ENCODE measurements at places on chromosomes 4 and X. TPM values are rescaled to one million over a fixed set of nuclear protein-coding genes. Genes with fewer than 3 reads are reported as not detected.

DNA sequence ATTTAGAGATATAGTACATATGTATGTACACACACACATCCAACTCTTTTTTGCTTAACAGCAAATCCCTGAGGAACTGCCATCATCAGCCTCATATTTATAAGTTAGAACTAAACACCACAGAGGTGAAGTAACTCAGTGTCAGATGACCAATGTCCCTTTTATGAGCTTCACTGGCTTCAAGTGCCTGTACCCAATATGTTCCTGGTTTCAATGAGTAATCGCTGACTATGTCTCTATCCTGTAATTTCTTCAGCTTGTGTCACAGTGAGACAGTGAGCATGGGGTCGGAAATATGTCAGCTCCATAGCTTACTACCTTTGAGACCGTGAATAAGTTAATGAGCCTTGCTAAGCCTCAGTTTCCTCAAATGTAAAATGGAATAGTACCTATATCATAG lies 136.2 kb upstream of the RASGEF1B start:
- H3K27me3 ChIP-seq = peaks cover 3% of the 10 kb centered on the region
- H3K4me3 ChIP-seq = no peak overlapping the region
- no peak overlapping the region for H3K27ac ChIP-seq
- DNase-seq = no peak
- no peaks in the 10 kb centered on the region for H3K4me1 ChIP-seq

GRCh38 chrX:18076434-18076833 lies 144.3 kb downstream of the BEND2 start:
- H3K27me3 ChIP-seq = no peaks in the 10 kb centered on the region
- H3K36me3 ChIP-seq = no peaks in the 10 kb centered on the region
- no peaks in the 10 kb centered on the region for H3K4me1 ChIP-seq
- no peak overlapping the region for H3K4me3 ChIP-seq
- no peak for DNase-seq
- H3K27ac ChIP-seq = no peak overlapping the region

DNA sequence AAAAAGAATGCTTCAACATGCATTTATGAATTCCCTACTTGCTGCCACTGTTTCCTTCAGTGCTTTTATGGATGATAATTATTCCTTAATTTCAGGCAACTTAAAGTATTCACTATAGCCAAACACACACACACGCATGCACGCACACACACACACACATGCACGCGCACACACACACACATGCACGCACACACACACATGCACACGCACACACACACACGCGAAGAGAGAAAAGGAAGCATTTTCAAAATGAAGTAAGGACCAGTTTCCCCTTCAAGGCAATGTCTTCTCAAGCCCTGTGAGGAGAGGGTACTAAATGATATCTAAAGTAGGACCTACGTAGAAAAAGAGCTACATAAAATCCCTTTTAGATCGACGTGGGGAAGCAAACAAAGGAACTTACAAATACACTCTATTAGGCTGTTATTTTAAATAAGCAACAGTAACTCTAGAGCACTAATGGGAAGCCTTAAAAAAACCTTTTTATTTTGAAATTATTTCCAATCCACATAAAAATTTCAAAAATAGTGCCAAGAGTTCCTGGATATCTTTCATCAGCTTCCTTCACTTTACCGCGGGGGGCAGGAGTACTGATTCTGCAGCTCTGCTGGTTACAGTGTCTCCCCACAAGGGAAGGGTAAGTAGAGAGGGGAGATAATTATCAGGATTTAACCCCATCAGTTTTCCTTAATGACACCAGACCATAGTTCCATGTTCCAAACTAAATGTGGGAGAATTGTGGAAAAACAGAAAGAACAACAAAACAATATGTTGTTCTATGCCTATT lies 13.7 kb downstream of the IRF2 start:
- H3K4me3 ChIP-seq = peak overlapping the region; percentile 20
- peaks cover 7% of the 10 kb centered on the region for H3K36me3 ChIP-seq
- H3K27me3 ChIP-seq = no peaks in the 10 kb centered on the region
- DNase-seq = no peak
- peaks cover 28% of the 10 kb centered on the region for H3K4me1 ChIP-seq

DNA sequence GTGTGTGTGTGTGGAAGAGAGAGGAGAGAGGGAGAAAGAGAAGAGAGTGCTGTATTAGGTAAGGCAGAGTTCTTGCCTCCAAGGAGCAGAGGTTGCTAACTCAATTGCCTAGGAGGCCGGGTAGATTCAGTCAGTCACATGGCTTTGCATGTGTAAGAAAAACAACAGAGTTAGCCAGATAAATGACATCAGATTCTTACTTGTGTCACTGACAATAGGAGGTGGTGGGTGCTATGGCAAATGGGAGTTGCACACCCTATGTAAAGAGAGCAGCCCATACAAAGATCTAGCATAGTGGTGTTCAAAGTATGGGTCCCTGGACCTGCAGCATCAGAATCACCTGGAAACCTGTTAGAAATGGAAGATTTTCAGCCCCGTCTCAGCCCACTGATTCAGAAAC lies 14.4 kb upstream of the PGRMC2 start:
- H3K4me1 ChIP-seq = no peaks in the 10 kb centered on the region
- H3K27me3 ChIP-seq = no peaks in the 10 kb centered on the region
- DNase-seq = no peak
- H3K36me3 ChIP-seq = no peaks in the 10 kb centered on the region

DNA sequence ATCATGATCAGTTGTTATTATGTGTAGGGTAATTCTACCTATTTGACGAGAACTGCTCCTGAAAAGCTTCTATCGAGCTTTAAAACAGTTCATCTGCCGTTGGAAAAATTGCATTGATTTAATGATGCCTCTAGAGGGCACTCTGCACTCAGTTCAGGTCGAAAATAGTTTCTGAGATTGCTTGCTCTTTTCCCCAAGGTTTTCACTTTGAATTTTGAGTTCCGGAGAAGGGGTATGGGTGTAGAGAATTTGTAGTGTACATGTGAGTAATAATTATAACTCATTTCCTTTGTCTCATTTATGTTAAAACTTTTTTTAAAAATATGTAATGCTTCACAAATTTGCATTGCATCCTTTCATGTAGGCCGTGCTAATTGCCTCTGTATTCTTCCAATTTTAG lies 28.4 kb upstream of the TNIP3 start:
- DNase-seq = peak; percentile 50
- no peaks in the 10 kb centered on the region for H3K36me3 ChIP-seq
- H3K27me3 ChIP-seq = no peaks in the 10 kb centered on the region
- peak overlapping the region; percentile 59 for H3K4me3 ChIP-seq
- H3K27ac ChIP-seq = no peak overlapping the region
- H3K4me1 ChIP-seq = peaks cover 44% of the 10 kb centered on the region

DNA sequence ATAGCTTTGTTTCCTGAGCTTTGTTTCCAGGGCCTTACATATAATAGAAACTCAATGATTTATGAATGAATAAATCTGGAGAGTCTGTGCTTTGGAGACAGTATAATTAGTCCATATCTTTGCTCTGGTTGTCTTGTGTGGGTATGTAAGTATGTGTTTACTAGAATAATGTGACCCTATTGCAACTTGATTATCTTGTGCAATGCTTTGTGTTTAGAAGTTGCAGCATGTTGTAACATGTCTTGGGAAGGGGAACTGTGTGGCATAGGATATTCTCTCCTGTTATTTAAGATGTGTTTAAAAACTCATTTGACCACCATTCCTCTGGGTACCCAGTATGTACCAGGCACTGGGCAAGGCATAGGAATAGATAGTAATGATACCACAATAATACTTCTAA lies 6.1 kb downstream of the SPATA18 start:
- H3K4me3 ChIP-seq = no peak overlapping the region
- peaks cover 3% of the 10 kb centered on the region for H3K4me1 ChIP-seq
- H3K27me3 ChIP-seq = peaks cover 31% of the 10 kb centered on the region
- DNase-seq = no peak
- H3K27ac ChIP-seq = no peak overlapping the region

Gene GUCY1B1
- total RNA-seq = 2.5 TPM

Gene RAB9A
- 22.8 TPM for total RNA-seq

Gene TEX13D
- not detected for total RNA-seq

Gene EMCN
- total RNA-seq = not detected

Gene GALNTL6
- total RNA-seq = not detected
